ENCODE measurements at places on chromosomes 6 and 20.
A peak's percentile ranks its signal among the peaks of the same experiment; 100 is the strongest.

GRCh38 chr6:128743974-128744765 is 138.8 kb upstream of the LAMA2 start:
- no peak for DNase-seq

GRCh38 chr20:57650756-57651483 is 30.7 kb upstream of the ZBP1 start:
- peak; percentile 72 for DNase-seq

DNA sequence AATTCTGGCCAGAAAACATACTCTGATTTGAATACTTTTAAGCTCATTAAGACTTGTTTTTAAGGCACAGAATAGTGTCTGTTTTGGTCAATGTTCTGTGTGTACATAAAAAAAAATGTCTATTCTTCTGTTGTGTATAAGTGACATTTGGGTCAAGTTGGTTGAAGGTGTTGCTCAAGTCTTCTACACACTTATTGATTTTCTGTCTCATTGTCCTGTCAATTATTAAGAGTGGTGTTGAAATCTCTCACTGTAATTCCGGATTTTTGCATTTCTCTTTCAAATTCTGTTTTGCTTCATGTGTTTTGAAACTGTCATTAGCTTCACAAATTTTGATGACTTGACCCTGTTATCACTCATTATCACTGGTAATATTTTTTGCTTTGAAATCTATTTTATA is 37.5 kb upstream of the EPM2A start:
- no peak for DNase-seq

GRCh38 chr6:80446454-80447045 is 340.1 kb downstream of the BCKDHB start:
- DNase-seq, result no peak

- DNase-seq, result no peak
Measured at GRCh38 chr6:147311218-147311617, 107.0 kb downstream of the STXBP5 start.

DNA sequence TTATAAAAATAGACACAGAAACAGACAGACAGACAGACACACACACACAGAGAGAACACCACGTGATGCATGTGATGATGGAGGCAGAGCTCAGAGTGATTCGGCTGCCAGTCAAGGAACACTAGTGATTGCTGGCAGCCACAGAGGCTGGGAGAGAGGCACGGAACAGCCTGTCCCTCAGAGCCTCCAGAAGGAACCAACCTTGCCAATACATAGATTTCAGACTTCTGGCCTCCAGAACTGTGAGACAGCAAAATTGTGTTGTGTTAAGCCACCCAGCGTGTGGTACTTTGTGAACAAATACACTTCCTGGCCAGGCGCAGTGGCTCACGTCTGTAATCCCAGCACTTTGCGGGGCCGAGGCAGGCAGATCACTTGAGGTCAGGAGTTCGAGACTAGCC is 9.5 kb upstream of the PARD6B start:
- no peak for DNase-seq

DNA sequence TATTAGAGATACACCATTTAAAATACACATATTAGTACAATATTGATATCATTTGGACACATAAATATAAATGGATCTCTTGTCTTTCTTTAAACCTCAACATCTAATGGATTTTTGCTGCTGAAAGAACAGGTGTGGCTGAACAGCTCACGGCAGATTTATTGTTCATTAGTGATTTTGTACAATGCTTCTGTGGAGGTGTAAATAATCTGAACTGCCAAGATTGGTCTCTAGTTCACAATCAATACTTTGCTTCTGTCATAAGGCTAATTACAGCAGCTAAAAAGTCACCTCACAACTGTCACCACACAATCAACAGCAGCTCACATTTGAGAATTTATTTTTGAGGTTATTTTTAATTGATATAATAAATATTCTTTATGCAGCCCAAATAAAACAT is 162.0 kb upstream of the SIM1 start:
- no peak for DNase-seq

DNA sequence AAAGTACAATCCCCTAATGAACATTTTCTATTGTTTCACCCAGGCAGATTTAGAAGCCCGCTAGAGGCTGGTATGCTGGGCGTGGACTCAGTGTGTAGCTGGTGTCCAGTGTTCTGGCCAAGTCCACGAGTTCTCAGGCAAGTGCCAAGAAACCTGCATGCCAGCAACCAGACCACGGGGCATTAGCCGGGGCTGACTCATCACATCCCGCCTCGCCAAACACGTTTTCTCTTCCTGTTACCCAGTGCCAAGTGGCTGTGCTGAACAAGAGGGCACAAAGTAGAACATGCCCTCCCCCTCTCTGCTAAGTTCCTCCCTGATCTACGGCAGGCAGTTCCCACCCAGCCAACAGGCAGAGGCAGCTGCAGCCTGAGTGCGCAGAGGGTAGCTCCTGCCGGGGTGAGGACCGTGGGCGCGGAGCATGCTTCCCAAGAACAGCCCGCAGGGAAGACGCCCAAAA is 29.6 kb downstream of the RAMACL start:
- DNase-seq, result no peak

DNA sequence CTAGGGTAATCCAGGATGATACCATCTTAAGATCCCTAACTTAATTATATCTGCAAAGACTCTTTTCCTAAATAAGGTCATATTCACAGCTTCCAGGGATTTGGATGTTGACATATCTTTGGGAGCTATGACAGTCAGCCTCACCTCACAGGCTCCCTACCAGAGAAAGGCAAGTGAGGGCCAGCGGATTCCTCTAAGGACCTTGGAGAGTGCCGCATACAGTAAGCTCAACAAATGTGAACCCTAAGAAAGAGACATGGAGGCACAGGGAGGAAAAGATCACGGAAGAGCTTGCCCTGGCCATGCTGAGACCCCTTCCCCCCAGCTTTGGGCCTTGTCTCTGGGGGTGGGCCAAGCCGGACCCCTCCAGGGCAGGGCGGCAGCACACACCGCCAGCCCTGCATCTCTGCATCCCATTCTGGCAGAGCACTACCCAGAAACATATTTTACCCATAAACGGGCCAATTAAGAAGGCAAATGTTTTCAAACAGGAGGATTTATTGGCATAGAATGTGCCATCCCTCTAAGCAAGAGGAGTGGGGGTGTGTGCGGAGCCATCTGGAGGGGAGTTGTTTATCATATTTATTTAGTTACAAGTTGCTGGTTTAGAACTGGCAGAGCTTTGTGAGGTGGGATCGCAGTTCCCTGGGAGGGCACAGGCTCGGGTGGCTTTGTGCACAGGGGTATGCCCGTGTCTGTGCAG is 55.4 kb downstream of the CHMP4B start:
- DNase-seq, result no peak

DNA sequence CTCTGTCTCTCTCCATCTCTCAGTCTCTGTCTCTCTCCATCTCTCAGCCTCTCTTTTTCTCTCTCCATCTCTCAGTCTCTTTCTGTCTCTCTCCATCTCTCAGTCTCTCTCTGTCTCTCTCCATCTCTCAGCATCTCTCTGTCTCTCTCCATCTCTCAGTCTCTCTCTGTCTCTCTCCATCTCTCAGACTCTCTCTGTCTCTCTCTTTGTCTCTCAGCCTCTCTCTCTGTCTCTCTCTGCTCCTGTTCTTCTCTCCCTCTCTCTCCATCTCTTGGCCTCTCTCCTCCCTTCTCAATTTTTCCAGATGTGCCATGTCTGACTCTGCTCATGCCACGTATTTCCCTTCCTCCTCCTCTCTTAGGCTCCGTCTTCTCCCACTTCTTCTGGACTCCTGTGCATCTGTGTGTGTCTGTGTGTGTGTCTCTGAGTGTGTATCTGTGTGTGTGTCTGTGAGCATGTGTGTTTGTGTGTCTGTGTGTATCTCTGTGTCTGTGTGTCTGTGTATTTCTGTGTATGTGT is 72.7 kb downstream of the SRC start:
- DNase-seq, result no peak

- DNase-seq, result no peak
Measured at GRCh38 chr6:148530394-148530953, 187.8 kb downstream of the SASH1 start.

DNA sequence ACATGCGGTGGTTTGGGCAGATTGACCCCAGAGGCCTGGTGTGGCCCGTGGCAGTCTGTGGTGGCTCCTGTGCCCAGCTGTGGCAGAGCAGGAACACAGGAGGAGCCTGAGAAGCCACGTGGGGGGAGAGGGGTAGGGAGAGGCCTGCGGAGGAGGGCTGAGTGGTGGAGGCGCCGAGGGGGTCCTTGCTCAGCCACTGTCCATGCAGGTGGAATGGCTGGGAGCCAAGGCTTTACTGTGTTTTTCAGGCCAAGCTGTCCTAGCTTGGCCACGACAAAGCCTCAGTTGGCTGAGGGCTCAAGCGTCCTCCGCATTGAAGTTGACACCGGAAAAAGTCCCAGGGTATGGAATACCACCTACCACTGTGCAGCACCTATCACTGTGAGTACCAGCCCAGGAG is 107.0 kb downstream of the VEGFA start:
- DNase-seq, result no peak

DNA sequence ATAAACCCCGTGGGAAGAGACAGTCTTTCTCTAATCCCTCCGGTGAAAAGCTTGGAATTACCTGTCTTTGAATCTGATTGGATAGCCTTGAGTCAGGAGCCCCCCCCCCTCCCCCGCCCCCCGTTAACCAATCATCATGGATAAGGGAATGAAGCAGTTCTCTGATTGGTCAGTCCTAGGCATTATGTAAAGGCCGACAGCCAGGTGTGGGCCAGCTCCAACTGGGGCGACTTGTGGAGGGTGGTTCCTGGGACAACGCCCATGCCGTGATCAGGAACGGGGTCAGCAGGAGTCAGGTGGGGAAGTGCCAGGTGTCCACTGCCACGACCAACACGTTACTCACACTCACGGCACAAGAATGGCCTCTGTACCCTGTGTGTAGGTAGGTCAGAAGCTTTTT is 406.8 kb upstream of the SULF2 start:
- DNase-seq, result no peak

DNA sequence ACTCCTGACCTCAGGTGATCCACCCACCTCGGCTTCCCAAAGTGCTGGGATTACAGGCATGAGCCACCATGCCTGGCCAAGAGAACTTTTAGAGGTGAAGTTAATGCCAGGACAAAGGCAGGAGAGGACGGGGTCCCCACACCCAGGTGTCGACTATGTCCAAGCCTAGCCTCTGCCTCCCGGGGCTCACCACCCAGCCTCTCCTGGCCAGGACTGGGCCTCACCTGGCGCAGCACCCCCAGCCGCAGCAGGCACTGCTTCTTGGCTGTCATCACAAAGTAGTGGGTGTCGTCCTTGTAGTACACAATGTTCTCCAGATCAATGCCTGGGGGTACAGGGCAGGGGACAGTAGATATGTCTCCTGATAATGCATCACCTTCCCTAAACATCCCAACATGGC is 4.2 kb downstream of the MICAL1 start:
- DNase-seq, result peak; percentile 82

DNA sequence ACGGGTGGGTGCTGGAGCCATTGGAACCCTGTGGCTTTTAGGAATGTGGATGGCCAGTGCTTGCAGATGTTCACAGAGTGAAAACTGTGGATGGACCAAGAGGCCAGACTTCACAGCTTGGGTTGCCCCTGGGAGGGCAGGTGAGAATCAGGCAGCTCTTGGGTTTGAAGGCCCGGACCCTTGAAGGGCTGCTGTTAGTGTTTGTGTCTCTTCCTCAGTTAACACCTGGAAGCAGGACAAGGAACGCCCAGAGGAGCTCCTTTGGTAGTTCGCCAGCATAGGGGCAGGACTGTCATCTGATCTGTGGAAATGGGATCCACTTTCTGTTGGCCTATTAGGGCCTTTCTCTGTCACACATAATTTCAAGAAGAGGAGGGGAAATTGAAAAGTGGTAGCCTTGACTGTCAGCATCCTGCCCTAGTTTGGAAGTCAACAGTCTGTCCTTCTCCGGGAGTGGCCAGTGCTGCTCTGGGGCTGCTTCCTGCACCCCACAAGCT is 43.6 kb downstream of the RIOK1 start:
- DNase-seq, result no peak

DNA sequence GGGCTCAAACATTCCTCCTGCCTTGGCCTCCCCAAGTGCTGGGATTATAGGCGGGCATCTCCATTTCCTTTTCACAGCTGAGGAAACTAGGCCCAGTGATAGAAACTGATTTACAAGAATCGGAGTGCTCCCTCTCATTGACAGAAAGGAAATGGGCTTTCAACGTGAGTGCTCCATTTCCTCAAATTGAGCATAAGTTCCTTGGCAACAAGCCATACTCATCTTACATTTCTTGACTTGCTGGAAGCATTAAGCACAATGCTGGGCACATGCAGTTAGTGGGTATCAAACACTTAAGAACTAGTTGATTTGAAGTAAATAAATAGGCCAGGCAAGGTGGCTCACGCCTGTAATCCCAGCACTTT is 54.7 kb downstream of the FGD2 start:
- no peak for DNase-seq

- no peak for DNase-seq
Measured at GRCh38 chr20:15895126-15895525, 678.1 kb downstream of the KIF16B start.

- no peak for DNase-seq
Measured at GRCh38 chr6:33694977-33695376, 16.5 kb downstream of the UQCC2 start.

GRCh38 chr20:34114809-34115208 is 2.8 kb upstream of the EIF2S2 start:
- no peak for DNase-seq

GRCh38 chr20:47785311-47785853 is at the start of gene SULF2:
SULF2 (minus strand) TSS chr20:47785481; CDS start chr20:47757363, 28,118 bp downstream.
- DNase-seq, result no peak

DNA sequence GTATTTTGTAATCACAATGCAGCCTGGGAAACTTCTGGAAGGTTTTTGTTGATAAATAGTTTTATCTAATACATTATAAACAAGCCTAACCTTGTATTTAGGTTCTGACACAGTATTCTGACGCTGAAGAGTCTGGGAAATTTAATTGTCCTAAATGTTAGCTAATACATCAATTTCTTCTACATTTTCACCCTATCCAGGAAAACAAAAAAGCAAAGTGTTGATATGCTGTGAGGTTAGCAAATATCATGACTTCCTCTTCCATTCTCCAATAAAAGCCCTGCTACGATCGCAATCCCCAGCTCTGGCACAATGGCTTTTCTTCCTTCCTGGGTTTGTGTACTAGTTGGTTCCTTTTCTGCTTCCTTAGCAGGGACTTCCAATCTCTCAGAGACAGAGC is at the start of gene C6orf58:
C6orf58 (plus strand) TSS at position 301 of the 400 bp plus-strand sequence; CDS start at position 313, 12 bp downstream.
- no peak for DNase-seq
